ENCODE measurements at places on chromosomes 3 and 15.
A peak's percentile ranks its signal among the peaks of the same experiment; 100 is the strongest.

GRCh38 chr3:188734395-188734794, 437.4 kb upstream of the TPRG1 start:
- DNase-seq: no peak

GRCh38 chr3:170840291-170840859, 29.6 kb downstream of the RPL22L1 start:
- peak; percentile 18 for DNase-seq

DNA sequence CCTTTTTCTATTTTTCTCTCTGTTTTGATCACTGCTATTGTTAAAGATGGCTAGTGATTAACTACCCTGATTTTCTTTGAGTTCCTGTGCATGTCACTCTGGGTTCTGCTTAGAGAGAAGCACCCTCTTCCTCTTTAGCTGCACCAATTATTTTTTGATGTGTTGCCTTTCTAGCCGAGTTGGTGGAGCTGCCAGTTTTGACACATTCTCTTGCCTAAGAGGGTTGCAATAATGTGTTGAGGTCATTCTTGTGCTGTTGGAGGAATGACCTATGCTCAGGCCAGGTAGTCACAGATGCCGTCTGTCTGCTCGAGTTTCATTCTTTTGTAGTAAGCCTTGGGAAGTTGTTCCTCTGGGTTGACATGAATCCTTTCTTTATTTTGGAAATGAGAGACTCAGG, 84.6 kb upstream of the DPH6 start:
- DNase-seq: no peak

GRCh38 chr3:129181819-129182218, 1.9 kb downstream of the CNBP start:
- no peak for DNase-seq

DNA sequence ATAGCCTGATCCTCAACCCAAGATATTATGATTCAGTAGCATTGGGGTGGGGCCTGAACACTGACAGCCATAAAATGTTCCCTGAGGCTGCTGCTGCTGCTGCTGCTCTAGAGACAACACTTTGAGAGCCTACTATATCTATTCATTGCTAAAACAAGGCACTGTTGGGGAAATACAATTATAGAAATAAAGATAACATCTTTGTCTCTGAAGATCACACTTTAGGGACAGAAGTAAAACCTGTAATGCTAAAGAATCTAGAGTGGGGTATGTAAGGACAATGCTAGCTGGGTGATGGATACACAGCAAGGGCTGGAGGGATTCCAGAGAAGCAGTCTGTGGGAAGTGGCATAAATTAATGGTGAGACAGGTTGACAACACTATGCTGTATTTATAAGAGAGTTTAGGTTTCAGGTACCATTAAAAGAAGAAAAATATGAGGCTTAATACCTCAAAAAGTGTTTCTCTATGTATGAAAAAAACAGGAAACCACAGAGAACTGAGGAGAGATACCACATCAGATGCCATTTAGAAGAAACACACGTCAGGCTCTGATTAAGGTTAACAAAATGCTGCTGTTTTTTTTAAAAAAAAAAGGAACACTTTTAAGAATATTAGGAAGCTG, 115.9 kb downstream of the CBLB start:
- peak; percentile 17 for DNase-seq

GRCh38 chr3:46359733-46360493, 6.0 kb downstream of the CCR2 start:
- DNase-seq: peak; percentile 36

DNA sequence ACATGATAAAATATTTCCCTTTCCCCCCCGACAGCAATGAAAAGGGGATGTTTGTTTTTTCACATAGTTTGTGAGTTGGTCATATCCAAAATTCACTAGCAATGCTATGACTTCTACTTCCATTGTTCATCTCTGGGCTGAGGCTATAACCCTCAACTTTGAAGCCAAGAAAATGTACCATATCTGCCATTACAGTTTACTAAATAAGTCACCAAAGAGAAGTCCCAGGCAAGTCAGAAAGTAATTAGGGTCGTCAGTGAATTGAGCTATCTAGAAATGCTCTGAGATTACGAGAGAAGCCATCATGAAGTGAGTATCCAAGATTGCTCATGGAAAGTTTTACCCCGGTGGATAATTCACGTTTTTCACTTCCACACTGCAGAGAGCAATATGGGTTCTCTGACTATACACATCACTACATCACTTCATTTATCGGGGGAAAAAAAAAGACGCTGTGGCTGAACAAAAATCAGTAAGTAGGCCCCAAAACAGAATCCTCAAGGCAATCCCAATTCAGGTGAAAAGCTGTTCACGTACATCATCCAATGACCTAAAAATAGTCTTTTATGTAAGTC, 1.4 kb downstream of the PEAK1 start:
- DNase-seq: peak; percentile 82

DNA sequence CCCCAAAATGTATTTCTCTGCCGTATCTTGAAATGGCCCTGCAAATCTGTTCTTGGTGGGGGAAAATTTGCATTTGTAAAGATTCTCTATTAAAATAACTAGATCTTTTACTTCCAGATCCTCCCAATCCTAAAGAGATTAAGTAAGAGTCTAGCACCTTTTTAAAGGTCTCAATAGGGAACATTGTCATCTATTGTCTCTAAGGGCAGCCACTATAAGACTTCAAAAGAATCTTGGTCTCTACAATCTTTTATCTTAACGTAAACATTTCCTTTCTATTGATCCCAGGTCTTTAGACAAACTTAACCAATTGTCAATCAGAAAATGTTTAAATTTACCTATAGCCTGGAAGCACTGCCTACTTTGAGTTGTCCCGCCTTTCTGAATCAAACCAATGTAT, 1313.3 kb downstream of the ROBO2 start:
- DNase-seq: no peak

DNA sequence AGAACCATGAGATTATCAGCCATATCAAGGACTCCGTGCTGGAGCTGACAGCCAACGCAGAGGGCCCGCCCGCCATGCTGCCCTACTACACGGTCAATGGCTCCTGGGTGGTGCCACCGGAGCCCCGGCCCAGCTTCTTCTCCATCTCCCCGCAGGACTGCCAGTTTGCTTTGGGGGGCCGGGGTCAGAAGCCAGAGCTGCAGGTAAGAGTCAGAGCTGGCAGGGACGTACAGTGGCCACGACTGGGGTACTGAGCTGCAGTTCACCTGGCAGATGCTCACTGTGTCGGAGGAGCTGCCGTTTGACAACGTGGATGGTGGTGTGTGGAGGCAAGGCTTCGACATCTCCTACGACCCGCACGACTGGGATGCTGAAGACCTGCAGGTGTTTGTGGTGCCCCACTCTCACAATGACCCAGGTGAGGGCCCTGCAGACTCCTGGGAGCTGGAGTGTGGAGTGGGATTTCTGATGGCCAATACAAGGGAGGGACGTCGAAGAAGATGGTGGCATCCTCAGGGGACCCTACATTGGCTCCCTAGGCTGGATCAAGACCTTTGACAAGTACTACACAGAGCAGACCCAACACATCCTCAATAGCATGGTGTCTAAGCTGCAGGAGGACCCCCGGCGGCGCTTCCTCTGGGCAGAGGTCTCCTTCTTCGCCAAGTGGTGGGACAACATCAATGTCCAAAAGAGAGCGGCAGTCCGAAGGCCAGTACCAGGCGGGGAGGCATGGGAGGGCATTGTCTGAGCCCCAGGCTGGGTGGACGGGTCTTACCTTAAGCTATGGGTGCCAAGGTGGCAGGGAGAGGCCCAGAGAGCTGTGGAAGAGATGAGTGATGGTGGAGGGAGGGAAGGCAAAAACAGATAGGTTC, 2.4 kb downstream of the MAN2A2 start:
- DNase-seq: no peak

DNA sequence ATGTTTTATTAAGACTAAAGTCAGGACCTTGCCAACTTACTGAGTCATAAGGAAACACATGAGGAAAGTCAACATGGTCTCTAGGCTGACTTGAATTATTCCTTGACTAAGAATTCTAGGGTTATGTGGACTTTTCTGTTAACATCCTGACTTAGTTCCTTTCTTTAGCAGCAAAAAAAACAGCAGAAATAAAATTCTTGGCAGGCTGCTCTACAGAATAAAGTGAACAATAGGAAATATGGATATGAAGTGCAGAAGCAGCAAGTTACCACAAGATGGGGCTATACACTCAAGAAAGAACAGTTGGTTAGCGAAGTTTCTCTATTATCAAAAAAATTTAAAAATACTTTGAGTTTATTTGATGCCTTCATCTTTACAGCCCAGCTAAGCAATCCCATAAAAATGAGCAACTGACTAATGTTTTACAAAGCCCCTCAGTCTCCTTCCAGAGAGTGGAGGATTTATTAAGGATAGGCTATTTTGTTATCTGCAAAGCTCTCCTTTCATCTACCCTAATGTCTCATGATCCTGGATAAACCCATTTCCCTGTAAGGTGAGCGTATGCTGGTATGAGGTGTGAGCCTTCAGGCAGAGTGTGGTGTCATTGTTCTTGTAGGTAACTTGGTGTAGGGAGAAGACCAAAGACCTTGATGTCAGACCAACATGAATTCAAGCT, 23.1 kb upstream of the MCCC1 start:
- peak; percentile 49 for DNase-seq

DNA sequence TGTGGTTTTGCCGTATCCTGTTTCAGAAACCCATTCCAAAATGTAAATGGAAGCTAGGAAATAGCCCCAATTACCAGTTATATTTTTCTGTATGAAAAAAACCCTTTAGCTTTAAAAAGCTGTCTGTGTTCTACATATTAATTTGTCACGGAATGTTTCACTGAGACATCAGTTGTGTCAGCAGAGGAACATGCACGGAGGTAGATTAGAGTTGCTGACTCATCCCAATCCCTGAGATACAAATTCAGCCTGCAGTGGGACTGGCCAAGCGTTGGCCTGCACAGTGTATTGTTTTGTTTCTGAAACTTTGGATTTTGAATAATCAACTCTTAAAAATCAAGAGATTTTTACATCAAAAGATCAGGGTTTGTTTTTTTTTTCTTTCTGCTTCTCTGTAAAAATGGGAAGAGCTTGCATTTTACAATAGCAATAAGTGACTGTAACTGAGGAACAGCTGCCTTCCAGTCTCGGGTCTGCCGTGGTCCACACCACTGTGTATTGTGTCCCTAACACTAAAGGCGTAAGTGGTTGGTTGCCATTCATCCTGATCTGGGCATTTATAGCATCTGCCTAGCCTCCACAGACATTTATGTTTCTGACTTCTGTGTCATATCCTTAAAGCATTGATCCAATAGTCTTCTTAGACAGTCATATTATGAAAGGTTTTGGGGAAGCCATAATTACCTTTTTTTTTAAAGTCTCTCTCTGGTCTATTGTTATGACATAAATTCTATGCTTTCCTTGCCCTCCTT, 218.1 kb downstream of the ADAMTSL3 start:
- peak; percentile 77 for DNase-seq

DNA sequence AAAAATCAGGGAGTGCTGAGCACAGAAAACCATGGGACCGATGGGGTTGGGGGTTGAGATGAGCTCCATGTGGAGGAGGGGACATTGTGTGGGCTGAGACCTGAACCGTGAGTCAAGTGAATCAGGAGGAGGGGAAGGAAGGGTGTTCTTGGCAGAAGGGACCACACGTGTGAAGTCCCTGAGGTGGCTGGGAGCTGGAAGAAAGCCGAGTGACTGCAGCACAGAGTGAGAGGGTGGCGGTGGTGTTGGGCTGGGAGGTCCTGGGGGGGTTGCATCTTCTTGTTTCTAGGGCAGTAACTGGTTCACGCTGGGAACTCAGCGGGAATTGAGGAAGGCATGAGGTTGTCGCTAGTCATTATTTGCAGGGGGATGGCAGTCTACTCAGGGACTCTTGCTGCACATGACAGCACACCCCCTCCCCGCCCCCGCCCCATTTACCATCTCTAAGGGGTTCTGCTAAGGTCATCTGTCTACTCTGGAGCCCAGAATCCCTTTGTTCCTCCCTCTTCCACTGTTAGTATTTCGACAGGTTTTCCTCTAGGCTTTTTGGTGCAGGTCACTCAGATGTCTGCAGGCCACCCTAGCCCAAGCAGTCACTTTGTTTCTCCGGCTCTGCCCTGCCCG, 254.3 kb downstream of the TLE3 start:
- DNase-seq: peak; percentile 32

- DNase-seq: peak; percentile 99
Measured at GRCh38 chr15:43150191-43150929, 17.0 kb downstream of the TMEM62 start.

DNA sequence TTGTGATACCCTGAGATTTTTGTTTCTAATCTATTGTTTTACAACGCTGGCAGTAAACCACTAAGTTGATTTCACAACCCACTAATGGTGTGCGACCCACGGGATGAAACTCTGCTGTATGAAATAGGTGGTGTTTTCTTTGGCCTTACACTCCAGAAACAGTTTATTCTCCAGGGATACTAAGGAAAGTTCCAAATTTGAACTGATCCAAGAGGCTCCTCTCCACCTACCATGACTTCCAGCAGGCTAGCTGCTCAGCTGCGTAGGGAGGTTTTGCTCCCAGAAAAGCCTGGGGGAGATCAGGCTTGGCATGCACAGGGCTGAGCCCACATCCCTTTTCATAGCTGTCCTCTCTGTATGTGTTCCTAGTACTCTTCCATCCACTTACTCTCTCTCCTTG, 71.5 kb downstream of the FAM174B start:
- no peak for DNase-seq

GRCh38 chr3:175941352-175941751, 1082.2 kb downstream of the NAALADL2 start:
- DNase-seq: peak; percentile 4

DNA sequence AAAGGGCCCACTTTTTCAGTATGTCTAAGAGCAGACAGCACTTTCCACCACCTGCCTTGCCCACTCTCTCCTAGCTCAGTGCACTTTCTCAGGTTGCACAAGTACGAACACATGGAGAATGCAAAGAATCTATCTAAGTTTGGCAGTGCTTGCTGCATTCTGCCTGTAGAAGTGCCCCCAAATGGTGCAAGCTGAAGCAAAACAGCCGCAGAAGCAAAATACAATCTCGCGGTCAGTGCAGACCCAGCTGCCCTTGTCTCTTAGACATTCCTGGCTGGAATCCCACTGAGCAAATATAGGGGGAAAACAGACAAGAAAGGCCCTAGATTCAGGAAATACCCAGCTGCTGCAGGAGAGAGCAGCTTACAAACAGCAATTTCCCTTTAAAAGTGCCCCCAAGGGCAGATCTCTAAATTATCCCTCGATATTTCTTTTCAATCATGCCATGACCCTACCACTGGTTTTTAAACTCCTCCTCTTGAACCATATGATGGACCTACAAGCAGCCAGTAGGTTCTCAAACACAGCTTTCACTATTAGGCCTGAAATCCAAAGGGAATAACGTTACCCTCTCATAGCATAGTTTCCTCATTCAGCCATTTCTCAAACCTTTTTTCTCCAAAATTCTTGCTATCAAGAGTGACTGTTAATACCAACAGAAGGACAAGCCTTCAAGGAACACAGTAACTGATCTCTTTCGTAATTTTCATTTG, 67.0 kb downstream of the TNIK start:
- DNase-seq: peak; percentile 41

Measured in fibroblast of skin of right biceps (primary cell).